ENCODE measurements at places on chromosomes 13 and 19. TPM values are rescaled to one million over a fixed set of nuclear protein-coding genes. Genes with fewer than 3 reads are reported as not detected.

The TMEM190 gene
- total RNA-seq: not detected

The CYP4F2 gene
- total RNA-seq: 3.7 TPM

The GIPC1 gene
- 44.3 TPM for total RNA-seq

The KRTDAP gene
- total RNA-seq: not detected

The KISS1R gene
- total RNA-seq: 3.9 TPM

The PGLYRP1 gene
- not detected for total RNA-seq

The TMEM150B gene
- 0.74 TPM for total RNA-seq

The SPRED3 gene
- total RNA-seq: 0.15 TPM

The SLC46A3 gene
- total RNA-seq: not detected

The ZNF729 gene
- not detected for total RNA-seq

The FOXO1 gene
- 13.8 TPM for total RNA-seq

The MBD3L2 gene
- total RNA-seq: not detected
